ENCODE measurements at places on chromosomes 3 and 15.

DNA sequence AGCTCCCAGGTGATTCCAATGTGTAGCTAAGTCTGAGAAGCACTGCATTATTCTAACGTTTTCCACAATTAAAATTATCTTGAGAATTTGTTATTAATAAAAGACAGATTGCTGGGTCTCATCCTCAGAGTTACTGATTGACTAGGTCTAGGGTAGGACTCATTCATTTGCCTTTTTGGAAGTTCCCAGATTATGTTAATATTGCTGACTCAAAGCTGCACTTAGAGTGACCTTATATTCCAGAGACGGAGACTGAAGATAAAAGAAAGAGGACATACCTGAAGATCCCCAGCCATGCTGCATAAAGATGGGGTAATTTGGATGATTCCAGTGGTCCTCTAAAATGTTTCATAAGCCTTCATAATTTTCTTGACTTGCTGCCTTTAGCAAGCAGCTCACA lies 81.8 kb downstream of the PLSCR2 start:
- no peak for DNase-seq

DNA sequence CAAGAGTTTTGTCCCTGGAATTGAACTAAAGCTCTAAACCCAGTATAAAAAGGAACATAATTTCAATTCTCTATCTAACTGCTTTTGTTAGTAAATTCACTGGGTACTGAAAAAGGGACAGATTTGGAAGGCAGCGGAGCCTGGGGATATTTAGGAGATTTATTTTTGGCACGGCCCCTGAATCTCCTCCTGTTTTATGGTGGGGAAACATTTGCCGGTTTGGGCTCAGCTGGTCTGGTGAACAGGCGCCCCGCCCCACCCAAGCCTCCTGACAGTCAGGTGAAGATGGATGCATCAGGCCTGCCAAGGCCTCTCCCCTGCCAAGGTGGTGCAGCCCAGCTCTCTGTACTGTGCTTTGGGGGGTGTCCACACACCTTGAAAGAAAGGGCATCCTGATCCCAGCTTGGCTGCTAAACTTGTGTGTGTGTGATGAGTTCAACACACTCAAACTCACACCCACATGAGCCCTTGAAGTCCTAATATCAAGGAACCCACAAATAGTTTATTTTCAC lies 46.3 kb downstream of the EBLN2 start:
- DNase-seq: no peak

DNA sequence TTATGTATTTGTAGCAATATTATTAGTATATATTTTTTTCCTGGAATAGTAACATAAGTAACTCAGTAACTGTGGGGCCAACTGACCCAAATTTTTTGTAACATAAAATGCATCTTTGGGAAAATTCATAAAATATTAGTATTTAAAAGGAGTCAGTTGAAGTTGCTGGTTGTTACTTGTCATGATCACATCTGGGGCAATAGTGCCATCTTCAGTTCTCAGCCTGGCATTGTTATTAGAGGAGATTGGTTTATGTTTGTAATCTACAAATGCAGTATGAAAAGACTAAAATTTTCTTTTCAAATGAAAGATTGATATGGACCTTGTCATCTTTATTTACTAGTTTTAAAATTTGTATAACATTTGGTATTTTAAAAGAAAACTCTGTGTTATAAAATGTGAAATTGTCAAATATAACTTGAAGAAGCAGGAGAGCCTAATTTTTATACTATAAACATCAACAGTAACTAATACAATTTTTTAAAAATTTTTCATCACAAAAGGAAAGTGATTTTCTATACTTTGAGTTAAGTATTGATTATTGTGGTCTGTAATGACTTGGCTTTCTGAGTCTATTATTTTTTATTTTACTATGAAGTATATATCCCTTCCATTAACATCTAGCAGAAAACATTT lies 38.8 kb upstream of the MLF1 start:
- peak; percentile 39 for DNase-seq

DNA sequence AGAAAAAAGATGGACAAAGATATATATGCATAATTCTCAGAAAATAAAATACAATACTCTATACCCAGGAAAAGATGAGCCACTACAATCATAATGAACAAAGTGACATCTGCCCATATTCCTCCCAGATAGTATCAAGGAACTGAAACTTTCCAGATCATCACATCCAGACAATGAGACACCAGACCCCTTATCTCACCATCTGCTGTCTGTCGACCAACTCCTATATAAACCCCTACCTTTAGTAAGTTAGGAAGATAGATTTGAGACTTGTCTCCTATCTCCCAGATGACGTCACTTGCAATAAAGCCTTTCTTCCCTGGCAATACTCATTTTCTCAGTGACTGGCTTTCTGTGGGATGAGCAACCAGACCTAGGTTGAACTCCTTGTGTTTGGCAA lies 1071.6 kb downstream of the PLOD2 start:
- DNase-seq: no peak

DNA sequence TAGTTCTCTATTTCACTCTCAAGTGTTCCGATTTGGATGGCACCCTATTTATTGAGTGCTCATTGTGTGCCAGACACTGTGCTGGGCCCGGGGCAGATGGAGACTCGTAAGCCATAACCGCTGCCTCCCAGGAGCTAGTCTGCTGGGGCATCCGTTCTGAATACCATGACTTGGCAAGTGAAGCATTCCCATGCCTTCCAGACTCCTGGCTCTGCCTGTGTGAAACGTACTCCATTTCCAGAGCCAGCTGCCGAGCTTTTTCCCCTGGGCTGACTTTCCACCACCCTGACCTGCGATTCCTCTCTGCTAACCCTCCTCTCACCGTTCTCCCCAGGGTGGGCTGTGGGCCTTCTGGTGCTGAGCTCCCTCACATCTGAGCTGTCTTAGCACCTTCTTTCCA lies 303.1 kb upstream of the CTDSPL start:
- DNase-seq: no peak

GRCh38 chr15:81939604-81940440 lies 106.0 kb downstream of the MEX3B start:
- DNase-seq: peak; percentile 62

DNA sequence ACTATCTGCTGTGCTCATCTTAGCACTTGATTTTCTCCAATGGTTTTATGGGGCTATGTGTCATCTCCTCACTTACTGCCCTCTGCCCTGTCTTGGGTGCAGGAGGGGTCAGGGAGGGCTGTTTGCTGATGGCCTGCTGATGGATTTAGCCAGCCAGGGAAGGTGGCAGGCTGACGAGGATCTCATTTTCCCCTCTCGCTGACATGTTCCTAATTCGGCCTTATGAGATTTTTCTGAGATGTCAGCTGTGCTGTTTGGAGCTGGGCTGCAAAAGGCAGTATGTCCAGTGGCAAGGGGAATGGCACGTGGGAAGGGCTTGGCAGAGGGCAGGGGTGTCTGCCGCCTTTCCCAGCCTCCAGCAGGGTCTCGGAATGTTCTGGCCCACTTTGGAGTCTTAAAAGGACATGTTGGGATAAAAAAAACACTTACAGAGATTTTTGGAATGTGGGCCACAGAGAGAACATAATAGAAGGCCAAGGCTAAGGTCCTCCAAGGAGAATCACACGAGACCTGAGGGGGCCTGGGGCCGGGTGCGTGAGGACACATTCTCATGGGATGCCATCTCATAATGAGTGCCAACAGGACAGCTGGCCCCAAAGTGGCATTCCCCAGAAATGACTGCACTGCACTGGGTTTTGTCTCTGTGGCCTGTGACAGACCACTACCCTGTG lies 303.8 kb downstream of the TLE3 start:
- no peak for DNase-seq

DNA sequence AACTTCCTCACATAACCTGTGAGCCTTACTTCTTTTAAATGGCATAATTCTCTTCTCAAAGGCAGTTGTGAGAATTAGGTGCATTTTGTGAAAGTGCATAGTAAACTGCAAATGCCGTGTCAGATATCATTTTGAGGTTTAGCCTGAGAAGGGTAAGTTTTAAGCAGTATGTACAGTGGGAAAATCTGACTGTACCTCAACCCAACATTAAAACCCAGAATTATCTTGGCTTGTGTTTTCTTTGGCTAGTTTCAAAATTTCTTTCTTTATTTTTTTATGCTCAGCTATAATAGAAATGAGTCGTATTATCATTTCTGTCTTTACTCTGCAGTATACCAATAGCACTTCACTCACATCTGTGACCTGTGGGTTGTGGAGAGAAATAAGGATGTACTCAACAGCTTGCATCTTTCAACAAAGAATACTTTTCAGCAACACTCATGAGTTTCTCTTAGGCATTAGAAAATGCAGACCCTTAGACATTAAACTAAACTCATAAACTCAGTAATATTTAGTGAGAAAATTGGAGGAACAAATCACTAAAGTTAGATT lies 65.7 kb downstream of the RASA2 start:
- DNase-seq: no peak

DNA sequence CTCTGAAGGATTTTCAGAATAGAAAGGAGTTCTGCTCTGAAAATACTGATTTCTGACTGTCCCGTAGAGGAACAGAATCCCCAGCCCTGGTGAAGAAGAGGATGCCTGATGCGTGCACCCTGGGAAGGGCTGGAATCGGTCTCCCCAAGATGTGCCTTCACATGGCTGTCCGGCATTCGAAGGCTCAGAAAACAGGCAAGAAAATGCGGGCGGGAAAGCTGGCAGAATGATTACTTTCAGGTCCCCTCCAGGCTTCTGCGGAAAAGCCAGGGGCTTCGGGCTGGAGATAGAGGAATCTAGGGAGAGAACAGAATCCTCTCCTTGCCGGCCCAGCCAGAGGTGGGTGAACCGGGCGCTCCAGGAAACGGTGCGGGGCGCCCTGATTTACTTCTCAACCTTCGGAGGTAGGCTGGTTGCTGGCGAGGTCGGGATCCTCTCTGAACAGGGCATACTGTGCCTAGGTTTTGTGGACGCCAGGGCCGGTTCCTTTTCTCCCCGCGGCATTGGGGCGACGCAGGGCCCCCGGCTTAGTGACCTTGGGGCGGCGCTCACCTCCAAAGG lies 2.5 kb downstream of the FOXL2NB start:
- DNase-seq: no peak

DNA sequence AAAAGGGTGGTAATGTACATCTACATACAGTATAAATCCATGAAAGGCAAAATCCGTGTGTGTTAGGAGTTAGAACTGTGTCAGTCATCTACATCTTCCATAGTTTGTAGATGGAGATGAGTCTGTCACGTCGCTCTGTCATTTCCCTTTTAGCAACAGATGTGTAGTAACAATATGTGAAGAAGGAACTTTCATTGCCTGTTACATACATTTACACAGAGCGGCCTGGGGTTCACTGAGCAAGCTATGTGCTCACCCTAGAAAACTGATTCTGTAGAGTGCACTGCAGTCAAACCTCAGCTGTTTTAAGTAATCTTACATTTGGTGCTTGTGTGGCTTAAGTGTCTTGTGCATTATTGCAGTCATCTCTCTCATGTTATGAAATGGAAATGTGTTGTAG lies 41.6 kb upstream of the AP3B2 start:
- DNase-seq: no peak

- peak; percentile 26 for DNase-seq
Observed at GRCh38 chr15:78804391-78804792, 6.9 kb downstream of the ADAMTS7 start.

GRCh38 chr3:64150623-64151207 lies 74.6 kb downstream of the PRICKLE2 start:
- no peak for DNase-seq

DNA sequence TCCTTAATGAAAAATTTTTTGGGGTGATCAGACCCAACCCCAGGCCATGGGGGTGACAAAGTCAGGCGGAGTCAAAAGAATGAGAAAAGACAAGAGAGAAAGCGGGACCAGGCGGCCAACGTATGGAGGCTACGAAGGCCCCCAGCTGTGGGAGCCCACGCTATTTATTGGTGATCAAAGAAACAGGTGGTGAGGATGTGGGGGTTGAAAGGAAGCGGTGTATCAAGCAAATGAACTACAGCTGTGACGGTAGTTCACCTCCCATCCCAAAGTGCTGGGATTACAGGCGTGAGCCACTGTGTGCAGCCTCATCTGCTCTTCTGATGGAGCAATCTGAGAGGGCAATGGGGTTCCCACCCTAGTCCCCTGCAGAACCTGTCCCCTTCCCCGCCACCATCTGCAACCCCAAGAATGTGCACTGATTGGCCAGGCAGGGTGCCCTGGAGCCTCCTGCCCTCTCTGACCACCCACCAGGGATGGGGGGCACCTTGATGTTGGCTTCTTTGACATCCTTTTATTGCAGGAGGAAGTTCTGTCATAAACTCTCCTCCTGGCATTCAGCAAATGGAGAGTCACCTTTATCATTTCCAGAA lies 1.1 kb upstream of the CHRNA3 start:
- DNase-seq: no peak

GRCh38 chr3:117261983-117262421 lies 552.4 kb downstream of the TUSC7 start:
- no peak for DNase-seq

DNA sequence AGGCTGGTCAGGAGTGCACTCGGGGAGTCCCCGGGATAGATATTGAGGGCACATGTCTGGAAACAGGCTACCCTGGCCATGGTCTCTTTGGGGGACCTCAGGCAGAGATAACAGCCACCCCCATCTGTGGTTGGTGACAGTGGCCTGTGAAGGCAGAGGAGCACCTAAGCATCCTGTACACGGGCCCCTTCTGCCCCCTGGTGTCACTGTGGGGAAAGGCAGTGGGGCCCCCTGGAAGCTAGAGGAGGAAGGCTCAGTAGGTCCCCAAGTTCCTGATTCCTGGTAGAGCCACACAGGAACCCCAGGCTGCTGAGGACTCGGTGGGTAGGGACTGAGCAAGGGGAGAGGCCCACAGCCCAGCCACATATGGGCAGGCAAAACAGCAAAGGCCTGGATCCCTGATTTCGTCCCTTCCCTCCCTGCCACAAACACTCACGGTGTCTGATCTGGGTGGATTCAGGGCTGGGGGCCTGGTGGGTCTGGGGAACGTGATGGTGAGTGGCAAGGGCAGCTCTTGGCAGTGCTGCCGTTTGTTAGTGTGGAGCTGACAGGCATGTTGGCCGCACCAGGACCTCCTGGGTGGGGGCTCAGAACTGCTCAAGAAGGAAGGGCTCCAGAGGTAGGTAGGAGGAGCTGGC lies 14.1 kb upstream of the CXCR6 start:
- DNase-seq: peak; percentile 38

DNA sequence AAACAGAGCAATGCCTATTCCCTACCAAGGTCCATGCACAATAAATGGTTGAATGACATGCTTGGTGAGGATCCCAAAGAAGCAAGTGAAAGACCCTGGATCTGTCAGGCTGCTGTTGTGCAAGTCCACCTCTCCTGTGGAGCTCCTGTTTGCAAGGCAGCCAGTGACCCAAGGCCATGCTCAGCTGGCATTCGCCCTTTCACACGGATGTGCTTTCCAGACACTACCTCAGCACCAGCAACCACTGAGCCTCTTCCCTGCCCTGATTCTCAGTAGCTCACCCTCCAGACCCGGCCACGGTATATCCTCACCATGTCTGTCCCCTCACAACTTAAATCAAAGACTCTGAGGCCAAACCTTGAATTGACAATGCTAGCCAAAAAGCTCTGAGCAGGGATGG lies 23.3 kb downstream of the WWTR1 start:
- DNase-seq: no peak

- peak; percentile 1 for DNase-seq
Observed at GRCh38 chr3:166123576-166123975, 286.4 kb upstream of the BCHE start.

DNA sequence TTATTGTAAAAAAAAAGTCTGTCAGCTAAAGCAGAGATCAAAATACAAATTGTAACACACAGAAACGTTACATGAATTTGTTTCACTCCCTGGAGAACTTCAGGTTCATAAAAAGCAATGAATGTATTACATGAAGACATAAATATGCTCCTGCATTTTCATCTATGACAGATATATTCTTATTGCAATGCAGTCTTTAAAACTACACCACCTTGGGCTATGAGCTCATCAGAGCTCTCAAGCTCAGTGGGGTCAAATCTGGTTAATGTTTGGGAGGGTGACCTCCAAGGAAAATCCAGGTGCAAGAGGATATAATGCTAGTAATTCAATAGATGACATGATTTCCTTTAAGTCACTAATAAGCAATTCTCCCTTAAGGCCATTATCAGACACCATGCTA lies 606.8 kb downstream of the EPHA3 start:
- no peak for DNase-seq

Measured in mesendoderm (in vitro differentiated cells).